Stimulated activated CD4-positive, alpha-beta T cell treated with anti-CD3 and anti-CD28 coated beads, Interleukin-15, amount 100 ng/mL, for 48 hours (primary cell): ENCODE measurements at places on chromosomes 12 and 14.

DNA sequence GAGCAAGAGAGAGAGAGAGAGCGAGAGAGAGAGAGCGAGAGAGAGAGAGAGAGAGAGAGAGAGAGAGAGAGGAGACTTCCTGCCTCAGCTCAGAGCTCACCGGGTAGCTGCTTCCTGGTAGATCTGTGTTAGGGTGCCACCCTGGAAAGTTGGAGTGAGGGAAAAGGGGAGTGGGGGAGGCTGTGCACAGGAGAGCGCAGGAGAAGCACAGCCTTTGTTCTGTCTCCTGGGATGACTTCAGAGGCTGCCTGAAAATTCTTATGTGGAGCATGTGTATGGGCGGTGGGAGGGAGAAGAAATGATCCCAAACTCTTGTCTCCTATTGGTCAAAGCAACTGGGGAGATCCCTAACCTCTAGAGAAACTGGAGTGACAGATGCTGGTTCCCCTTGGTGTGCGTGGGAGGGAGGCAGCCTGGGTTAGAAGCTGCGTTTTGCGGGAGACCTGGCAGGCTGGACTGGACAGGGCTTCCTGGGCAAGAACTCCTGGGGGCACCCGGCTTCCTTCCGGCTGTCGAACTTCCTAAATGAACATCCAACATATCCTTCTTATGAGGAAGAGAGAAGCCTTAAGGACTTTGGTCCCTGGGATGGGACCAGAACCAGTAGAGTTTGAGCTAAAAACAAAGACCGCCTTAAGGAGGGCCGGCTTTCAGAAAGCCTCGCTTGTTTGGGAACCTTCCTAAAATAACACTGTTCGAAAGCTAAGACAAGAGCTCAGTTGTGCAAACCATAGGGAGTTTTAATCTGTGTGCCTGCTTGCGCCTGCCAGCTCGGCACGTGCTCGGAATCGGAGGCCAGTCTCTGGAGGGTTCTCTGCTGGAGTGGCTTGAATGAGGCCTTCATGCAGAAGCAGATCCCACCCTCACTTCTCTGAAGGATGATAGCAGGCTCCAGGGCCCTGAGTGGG, 30.4 kb upstream of the BEGAIN start:
- DNase-seq: no peak

- no peak for DNase-seq
Observed at GRCh38 chr12:105487963-105488362, 157.5 kb downstream of the C12orf75 start.

DNA sequence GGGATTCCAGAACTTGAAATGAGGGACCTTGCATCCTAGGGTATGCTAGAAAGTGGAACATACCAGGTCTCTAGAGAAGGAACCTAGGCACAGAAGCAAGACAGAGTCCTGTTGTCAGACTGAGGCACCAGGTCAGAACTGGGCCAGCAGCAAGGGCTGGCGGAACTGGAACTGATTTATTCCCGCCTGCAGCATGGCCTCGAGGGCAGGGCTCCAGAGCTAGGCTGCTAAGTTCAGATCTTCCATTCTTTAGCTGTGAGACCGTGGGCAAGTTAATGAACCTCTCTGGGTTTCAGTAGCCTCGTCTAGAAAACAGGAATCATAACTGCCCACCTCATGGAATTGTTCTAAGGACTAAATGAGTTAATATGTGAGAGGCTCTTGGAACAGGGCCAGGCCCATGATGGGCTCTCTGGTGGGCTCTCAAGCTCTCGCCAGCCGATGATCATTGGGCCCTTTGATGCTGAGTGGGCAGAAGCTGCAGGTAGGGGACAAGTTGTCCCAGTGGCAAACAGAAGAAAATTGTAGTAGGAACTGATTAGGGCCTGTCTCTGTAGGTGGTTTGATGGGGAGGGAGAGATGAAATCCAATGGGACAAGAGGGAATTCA, 199.8 kb downstream of the ZFP36L1 start:
- no peak for DNase-seq

GRCh38 chr14:38000340-38000739, 207.4 kb upstream of the SSTR1 start:
- no peak for DNase-seq

GRCh38 chr12:2540535-2540941, 254.2 kb upstream of the FKBP4 start:
- DNase-seq: no peak
